CD4-positive, alpha-beta T cell treated with Interleukin-2 at 100 ng/mL for 4 hours (primary cell): ENCODE measurements at places on chromosomes 3 and 15.

DNA sequence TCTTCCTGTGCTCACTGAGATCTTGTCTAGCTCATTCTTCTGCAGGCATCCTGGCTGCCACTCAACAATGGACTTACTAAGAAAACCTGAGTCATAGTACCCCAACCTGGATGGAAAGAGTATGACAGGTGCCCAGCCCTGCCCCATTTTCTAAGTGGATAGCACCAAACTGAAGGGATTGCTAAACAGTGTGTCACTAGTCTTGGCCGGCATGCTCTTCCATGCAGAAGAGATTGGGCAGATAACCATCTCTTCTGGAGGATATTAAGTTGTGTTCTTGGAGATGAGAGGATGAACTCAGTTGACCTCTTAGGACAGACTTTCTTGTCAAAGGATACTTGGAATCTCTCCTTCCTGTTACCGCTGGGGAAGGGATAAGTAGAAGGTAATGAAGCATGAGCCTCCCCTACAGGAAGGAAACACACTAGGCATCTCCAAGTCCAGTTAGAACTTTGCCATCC, 797.5 kb downstream of the AGBL1 start:
- no peak for DNase-seq

DNA sequence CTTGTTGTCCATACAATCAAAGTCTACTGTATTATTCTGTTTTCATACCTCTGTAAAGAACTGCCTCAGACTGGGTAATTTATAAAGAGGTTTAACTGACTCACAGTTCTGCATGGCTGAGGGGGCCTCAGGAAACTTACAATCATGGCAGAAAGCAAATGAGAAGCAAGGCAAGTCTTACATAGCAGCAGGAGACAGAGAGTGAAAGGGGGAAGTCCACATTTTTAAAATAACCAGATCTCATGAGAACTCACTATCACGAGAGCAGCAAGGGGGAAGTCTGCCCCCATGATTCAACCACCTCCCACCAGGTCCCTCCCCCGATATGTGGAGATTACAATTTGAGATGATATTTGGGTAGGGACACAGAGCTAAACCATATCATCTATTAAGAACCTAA, 724.6 kb upstream of the CBLB start:
- no peak for DNase-seq

GRCh38 chr3:48595075-48595525, at the start of gene COL7A1:
Gene COL7A1, minus strand, starts transcription at chr3:48595329. Its CDS starts 170 bp downstream, at chr3:48595159.
- DNase-seq = no peak

- no peak for DNase-seq
These were observed 327.0 kb downstream of the FEZF2 start for GRCh38 chr3:62046326-62046725.

GRCh38 chr3:109154979-109155378, 18.5 kb downstream of the C3orf85 start:
- no peak for DNase-seq
